ENCODE measurements at places on chromosomes 7 and 10. TPM values are rescaled to one million over a fixed set of nuclear protein-coding genes. Genes with fewer than 3 reads are reported as not detected.
A peak's percentile ranks its signal among the peaks of the same experiment; 100 is the strongest.

GRCh38 chr10:50497758-50498157, 126.0 kb downstream of the SGMS1 start:
- no peak overlapping the region for H3K27ac ChIP-seq
- no peak for DNase-seq
- H3K4me1 ChIP-seq = peaks cover 33% of the 10 kb centered on the region

Gene AASS
- total RNA-seq = 6.3 TPM

DNA sequence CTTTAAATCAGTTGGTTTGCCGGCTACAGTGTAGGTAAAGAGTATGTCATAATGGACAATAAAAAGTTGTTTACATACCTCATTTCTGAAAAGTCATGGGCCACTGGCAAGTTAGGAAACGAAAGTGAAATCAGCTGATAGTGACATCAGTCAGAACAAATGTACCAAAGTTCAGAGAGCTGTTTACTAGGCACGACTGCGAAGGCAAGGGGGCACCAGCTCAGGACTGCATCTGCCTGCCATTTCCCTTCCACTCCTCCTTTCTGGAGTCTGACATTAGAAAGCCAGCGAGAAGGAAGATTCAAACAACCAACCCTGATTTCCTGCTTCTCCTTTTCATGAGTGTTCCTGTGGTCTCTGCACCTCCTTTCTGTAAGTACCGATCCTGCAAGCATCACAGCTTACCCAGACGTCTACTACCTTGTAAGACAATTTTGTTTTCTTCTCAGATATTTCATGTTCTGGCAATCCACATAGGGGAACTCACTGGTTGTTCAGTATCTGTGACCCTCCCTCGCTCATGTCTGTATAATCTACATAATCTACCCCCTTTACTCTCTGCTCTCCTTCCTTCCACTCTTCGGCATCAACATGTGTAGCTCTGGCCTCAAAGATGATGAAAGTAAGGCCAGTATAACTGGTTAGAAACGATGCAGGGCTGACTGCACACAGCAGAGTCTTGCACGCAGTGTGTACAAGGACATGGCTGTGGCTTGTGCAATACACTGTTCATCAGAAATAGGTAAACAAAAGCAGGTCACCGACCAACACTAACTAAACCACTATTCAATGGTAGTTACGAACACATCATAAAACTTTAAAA, at the start of gene TMEM140:
TMEM140 (plus strand) TSS at position 174 of the 823 bp plus-strand sequence. CDS start 16,370 bp downstream, outside the sequence.
- DNase-seq = no peak
- H3K27ac ChIP-seq = peak within 1 kb of the TSS; percentile 93
- peaks cover 73% of the 10 kb centered on the region for H3K4me1 ChIP-seq

DNA sequence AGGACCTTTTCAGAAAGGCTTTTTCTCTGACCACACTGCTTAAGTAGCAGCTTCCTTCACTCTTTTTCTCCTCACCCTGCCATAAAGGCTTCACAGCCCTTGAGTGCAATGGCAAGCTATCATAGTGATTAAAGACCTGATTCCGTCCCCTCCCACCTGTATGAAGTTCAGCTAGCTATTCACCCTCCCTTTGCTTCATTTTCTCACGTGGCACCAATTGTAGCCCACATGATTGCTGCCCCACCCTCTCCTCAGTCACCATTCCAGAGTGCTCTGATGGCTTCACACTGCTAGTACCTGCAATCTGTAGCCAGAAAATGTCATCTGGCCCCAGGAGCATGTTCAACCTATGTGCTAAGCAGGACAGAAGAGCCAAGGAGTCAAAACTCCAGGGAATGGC, 523.8 kb downstream of the GRM8 start:
- no peak for DNase-seq
- H3K36me3 ChIP-seq = no peaks in the 10 kb centered on the region
- H3K27ac ChIP-seq = no peak overlapping the region
- no peaks in the 10 kb centered on the region for H3K27me3 ChIP-seq

Gene SEPTIN14
- not detected for total RNA-seq

- no peak for DNase-seq
- H3K36me3 ChIP-seq = no peaks in the 10 kb centered on the region
- H3K4me1 ChIP-seq = no peaks in the 10 kb centered on the region
- no peaks in the 10 kb centered on the region for H3K27me3 ChIP-seq
- no peak overlapping the region for H3K27ac ChIP-seq
These were observed 196.5 kb upstream of the DGKB start for GRCh38 chr7:15099074-15099473.

Gene GIMAP6
- 0.17 TPM for total RNA-seq

- peaks cover 1% of the 10 kb centered on the region for H3K4me1 ChIP-seq
- no peak overlapping the region for H3K4me3 ChIP-seq
- peaks cover 1% of the 10 kb centered on the region for H3K27me3 ChIP-seq
- H3K27ac ChIP-seq = no peak overlapping the region
- no peaks in the 10 kb centered on the region for H3K36me3 ChIP-seq
These were observed 79.5 kb downstream of the AOAH start for GRCh38 chr7:36644625-36645422.

- H3K27ac ChIP-seq = no peak overlapping the region
- H3K36me3 ChIP-seq = peaks cover 26% of the 10 kb centered on the region
- DNase-seq = no peak
- H3K27me3 ChIP-seq = no peaks in the 10 kb centered on the region
- peaks cover 20% of the 10 kb centered on the region for H3K4me1 ChIP-seq
These were observed 156.4 kb downstream of the USP6NL start for GRCh38 chr10:11454958-11455566.

Gene FAM20C
- 0.11 TPM for total RNA-seq

Gene PNLIPRP3
- not detected for total RNA-seq

Gene TCERG1L
- not detected for total RNA-seq

Gene NSMCE4A
- 70.3 TPM for total RNA-seq

Gene PLEKHS1
- 0.07 TPM for total RNA-seq

DNA sequence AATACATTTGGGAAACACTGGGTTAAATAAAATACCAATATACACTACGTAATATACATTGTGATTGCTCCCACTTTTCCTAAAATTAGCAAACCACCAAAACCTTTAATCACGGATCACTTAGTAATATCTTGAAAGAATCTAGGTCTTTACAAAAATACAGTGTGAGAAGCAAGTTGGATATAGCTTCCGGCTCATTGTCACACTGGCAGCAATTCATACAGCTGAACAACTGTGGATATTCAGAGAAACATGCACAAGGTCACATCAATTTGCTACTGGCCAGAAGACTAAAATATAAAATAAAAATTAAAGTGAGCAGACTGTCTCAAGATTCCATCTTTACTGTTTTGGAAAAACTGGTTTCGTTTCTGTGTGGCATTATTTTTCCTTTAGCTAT, 69.1 kb downstream of the ZNF438 start:
- H3K36me3 ChIP-seq = peaks cover 1% of the 10 kb centered on the region
- no peak for DNase-seq
- no peak overlapping the region for H3K27ac ChIP-seq
- H3K27me3 ChIP-seq = no peaks in the 10 kb centered on the region
- H3K4me1 ChIP-seq = peaks cover 27% of the 10 kb centered on the region

GRCh38 chr7:132002343-132002968, 446.0 kb upstream of the PODXL start:
- H3K4me1 ChIP-seq = no peaks in the 10 kb centered on the region
- H3K4me3 ChIP-seq = no peak overlapping the region
- H3K27ac ChIP-seq = no peak overlapping the region

Gene TMEM139
- 0.34 TPM for total RNA-seq

DNA sequence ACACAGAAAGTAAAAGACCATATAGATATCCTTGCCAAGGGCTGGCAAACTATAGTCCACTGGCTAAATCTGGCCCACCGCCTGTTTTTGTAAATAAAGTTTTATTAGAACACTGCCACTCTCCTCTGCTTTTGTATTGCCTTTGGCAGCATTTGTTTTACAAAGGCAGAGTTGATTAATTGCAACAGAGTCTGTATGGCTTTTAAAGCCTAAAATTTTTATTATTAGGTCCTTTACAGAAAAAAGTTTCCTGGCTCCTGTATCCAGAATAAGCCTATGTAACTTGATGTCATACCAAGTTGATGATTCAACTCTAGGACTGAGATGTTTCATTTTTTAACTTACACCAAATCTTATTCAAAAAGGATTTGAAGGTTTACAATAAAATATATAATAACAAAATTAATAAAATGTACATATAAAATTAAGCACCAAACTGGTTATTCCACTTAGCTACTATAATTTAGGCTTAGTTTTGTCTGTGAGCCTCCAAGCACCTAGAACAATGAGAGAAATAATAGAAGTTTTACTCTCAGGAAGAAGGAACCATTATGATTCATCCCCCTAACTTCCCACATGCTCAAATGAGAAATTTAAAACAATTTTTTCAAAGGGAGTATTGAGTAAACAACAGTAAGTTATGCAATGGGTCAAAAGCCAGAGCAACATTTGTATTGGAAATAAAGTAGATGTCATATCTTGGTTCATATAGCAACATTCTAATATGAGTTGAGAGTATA, 31.9 kb downstream of the CPED1 start:
- H3K4me3 ChIP-seq = no peak overlapping the region
- no peaks in the 10 kb centered on the region for H3K4me1 ChIP-seq
- H3K27ac ChIP-seq = no peak overlapping the region
- H3K36me3 ChIP-seq = no peaks in the 10 kb centered on the region

GRCh38 chr7:134420424-134421125, 38.3 kb downstream of the AKR1B1 start:
- H3K4me3 ChIP-seq = no peak overlapping the region
- DNase-seq = no peak
- H3K36me3 ChIP-seq = no peaks in the 10 kb centered on the region
- no peaks in the 10 kb centered on the region for H3K4me1 ChIP-seq

GRCh38 chr7:95951531-95951930, 179.2 kb downstream of the DYNC1I1 start:
- no peak overlapping the region for H3K27ac ChIP-seq
- H3K27me3 ChIP-seq = no peaks in the 10 kb centered on the region
- no peak for DNase-seq
- H3K4me3 ChIP-seq = no peak overlapping the region
- H3K36me3 ChIP-seq = no peaks in the 10 kb centered on the region
- no peaks in the 10 kb centered on the region for H3K4me1 ChIP-seq

GRCh38 chr10:87505366-87506111, 846 bp downstream of the MINPP1 start:
- peak overlapping the region; percentile 63 for H3K27ac ChIP-seq
- peaks cover 12% of the 10 kb centered on the region for H3K36me3 ChIP-seq
- peaks cover 1% of the 10 kb centered on the region for H3K27me3 ChIP-seq
- no peak for DNase-seq
- peaks cover 16% of the 10 kb centered on the region for H3K4me1 ChIP-seq

- H3K27me3 ChIP-seq = no peaks in the 10 kb centered on the region
- DNase-seq = no peak
- H3K4me3 ChIP-seq = no peak overlapping the region
- no peaks in the 10 kb centered on the region for H3K36me3 ChIP-seq
- H3K4me1 ChIP-seq = no peaks in the 10 kb centered on the region
- H3K27ac ChIP-seq = no peak overlapping the region
These were observed 161.0 kb downstream of the HGF start for GRCh38 chr7:81608748-81609382.

Gene PODXL
- 0.93 TPM for total RNA-seq

DNA sequence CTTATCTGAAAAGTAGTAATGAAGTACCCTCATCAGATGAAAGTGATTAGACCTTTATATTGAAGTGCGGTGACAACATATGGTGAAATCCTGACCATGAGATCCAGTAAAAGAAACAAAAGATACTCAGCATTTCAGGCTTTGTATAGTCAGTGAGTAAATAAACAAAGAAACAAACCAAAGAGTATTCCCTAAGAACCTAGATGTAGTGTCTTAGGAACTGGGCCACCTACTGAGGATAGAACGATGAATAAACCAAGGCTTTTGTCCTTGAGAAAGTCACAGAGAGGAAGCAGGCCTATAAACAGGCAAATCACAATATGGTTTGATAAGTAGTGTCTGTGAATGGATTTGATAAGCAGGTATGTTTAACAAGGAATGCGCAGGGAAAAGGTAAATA, 46.2 kb downstream of the ZNF277 start:
- no peak for DNase-seq
- peaks cover 26% of the 10 kb centered on the region for H3K4me1 ChIP-seq
- peaks cover 1% of the 10 kb centered on the region for H3K36me3 ChIP-seq
- no peak overlapping the region for H3K4me3 ChIP-seq

- no peak overlapping the region for H3K27ac ChIP-seq
- H3K27me3 ChIP-seq = peaks cover 6% of the 10 kb centered on the region
- H3K36me3 ChIP-seq = no peaks in the 10 kb centered on the region
These were observed 386.0 kb downstream of the RPS24 start for GRCh38 chr10:78419481-78420265.

Gene PPP1R9A
- total RNA-seq = 1.5 TPM

DNA sequence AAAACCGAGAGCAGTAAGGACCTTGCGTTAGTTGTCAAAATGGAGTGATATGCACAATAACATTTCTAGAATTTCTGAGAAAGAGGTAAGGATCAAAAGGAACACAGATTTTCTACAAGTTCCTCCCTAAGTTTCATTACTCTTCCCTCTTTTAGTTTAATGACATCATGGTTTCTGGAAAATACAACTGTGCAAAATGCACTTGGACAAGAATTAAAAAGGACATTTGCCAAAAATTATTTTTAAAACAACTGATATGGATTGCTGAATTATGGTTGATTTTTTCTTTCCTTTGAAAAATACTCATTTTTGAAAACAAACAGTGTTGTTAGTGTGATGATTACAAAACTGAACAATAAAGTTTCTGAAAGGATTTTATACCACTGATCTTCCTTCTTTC, 52.1 kb downstream of the SRI start:
- no peaks in the 10 kb centered on the region for H3K27me3 ChIP-seq
- no peak overlapping the region for H3K27ac ChIP-seq
- no peaks in the 10 kb centered on the region for H3K4me1 ChIP-seq
- no peak overlapping the region for H3K4me3 ChIP-seq

Gene EBF3
- total RNA-seq = not detected

- no peak overlapping the region for H3K27ac ChIP-seq
- no peak overlapping the region for H3K4me3 ChIP-seq
- H3K4me1 ChIP-seq = peaks cover 6% of the 10 kb centered on the region
These were observed 35.8 kb upstream of the DNMBP start for GRCh38 chr10:100045592-100045991.

GRCh38 chr7:128954830-128955802, 17.4 kb downstream of the IRF5 start:
- H3K4me1 ChIP-seq = peaks cover 51% of the 10 kb centered on the region
- peak overlapping the region; percentile 93 for H3K27ac ChIP-seq
- peak overlapping the region; percentile 61 for H3K4me3 ChIP-seq
- no peak for DNase-seq

All from activated B cell treated with CpG ODN at 0.5 μM for 24 hours (primary cell).